Fibroblast of skin of scalp (primary cell): ENCODE measurements at places on chromosomes 1 and 21.

DNA sequence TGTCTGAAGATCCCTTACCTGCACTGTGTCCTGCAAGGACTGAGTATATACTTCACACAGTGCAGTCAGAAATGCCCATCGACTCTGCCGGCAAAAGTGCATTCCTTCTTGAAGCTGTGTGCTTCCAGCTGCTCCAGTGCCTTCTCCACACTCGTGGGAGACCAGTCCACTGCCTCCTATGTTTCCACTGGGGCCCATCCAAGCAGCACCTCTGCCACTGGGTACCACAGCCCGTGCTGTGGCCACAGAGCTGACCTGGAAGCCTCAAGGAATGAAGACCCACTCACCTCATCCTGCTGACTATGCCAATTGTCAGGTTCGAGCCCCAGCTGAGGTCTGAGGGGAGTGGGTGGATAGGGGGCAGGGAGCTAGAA, 108.1 kb downstream of the GDAP2 start:
- no peak for DNase-seq

GRCh38 chr1:65625528-65625927, 167.2 kb upstream of the PDE4B start:
- no peak for DNase-seq

- peak; percentile 48 for DNase-seq
Observed at GRCh38 chr1:210233495-210234328, 1.1 kb downstream of the SERTAD4 start.

DNA sequence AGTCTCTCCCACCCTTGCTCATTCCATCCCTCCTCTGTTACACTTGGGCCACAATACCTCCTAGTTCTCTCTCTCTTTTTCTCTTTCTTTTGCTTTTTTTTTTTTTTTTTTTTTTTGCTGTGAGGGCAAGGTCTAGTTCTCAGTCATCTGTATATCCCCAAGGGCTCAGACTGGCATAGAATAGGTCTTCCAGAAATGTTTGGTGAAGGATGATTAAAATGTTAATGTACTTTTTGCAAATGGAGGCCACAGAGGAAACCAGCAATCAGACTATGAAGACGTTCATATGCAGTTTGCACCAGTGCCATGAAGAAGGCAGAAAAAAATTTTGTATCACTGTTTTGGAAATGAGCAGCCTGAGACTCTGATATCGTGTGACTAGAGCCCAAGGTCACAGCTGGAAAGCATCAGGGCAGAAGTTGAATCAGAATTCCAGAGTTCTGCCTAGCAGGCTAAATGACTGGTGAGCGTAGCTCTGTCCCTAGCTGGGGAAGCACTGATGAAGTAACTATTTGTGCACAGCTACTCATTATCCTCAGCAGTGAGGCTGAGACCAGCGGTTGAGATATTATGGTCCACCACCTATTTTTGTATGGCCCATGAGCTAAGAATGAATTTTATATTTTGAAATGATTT, 186.5 kb downstream of the TGFBR3 start:
- DNase-seq, result peak; percentile 96

GRCh38 chr1:213584272-213584671, 403.5 kb upstream of the PROX1 start:
- no peak for DNase-seq

GRCh38 chr1:23913212-23913880, at the start of gene CNR2:
CNR2 (minus strand) TSS chr1:23913362; CDS start chr1:23875617, 37,745 bp downstream.
- no peak for DNase-seq

GRCh38 chr1:31625561-31626222, 8.2 kb downstream of the HCRTR1 start:
- peak; percentile 39 for DNase-seq

DNA sequence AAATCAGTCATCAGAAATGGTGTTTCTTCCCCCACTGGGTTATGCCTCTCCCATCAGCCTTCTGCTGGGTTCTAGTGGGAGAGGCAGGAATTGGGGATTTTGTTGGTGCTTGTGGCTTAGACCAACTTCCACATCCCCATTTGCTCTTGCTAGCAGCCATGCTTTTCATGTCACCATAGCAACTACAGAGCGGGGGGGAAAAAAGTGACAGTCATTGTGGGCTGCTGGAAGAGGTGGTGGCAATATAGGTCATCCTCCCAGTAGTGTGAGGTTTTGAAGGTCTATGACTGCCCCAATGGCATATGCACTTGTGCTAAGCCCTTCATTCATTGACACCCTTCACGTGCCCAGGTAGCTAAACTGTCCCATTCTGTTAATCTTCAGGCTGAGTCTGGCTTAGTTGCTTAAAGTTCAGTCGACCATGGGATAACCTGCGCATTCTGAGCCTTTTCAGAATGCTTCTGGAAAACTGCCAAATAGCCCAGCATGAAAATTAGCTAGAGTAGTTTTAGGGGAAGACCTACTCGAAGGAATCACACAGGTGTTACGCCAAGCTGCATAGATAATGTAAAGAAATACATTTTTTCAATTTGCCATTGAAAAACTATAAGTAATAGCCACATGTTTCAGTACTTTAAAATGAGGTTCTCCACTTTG, 53.7 kb upstream of the ZNF326 start:
- DNase-seq, result no peak

DNA sequence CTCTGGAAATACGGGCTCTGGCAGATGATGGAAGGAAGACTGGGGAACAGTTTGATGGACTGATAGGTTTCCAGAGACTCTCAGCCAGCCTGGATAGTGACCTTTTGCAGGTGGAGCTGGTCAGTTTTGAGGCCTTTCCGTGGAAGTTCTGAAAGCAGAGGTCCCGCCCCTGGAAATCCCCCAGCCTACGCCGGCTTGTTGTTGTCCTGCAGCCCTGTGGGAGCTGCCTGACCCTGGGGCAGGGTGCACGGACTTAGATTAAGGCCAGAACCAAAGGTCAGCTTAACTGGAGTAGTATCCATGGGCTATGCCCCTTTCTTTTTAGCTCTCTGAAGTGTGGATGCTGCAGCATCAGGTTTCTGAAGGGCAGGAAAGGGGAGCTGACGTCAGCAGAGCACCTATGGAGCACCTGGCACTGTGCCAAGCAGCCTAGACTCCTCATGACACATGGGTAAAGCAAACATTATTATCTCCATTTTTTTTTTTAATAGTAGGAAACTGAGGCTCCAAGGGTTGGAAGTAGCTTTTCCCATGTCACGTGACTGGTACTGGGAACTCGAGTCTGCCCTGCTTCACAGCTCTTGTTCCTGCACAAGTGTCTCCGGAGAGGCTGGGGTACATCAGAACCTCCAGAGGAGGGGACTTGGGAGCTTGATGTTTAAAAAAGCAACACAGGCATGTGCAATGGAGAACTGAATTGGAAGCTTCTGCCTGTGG, 38.5 kb downstream of the IER5 start:
- no peak for DNase-seq

- DNase-seq, result peak; percentile 72
Observed at GRCh38 chr1:243748706-243749283, 101.2 kb downstream of the AKT3 start.

DNA sequence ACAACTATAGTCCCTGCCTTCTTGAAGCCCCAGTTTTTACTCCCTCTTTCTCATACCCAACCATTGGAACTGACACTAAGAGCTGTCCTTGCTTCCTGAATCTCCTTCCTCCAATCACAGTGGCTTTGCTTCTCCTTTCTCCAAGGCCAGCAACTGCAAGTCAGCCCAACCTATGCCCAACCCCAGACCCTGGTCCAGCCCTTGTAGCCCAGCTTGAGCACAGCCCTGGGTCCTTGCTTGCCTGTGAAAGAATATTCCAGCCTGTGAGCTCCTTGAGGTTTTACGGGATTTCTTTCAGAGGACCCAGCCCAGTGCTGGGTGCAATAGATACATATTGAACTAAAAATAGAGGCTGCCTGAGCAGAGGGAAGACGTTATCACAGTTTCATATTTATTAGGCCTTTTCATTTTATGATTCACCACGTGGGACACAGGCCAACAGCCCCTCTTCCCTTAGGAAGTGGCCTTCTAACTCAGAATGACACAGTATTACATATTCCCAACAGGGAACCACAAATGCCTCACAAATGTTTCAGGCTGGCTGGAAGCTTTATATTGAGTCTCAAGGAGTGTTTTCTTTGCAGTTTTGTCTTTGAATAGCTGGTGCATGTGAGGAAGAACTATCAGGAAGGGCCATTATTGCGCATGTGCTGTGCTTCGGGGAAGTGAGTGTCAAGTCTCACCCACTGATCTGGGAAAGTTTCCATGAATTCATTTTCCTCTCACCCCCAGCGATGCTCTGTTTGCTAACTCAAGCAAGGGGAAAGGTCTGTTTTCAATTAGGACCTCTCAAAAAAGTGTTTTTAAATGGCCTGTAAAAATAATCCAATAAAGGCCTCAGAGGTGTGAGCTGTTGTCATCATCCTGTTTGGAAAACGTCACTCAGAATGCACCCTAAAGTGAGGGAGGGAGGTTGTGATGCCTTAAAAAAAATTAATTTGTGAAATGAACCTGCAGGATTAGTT, 92.3 kb upstream of the NFIA start:
- peak; percentile 98 for DNase-seq

- peak; percentile 42 for DNase-seq
Observed at GRCh38 chr1:206735553-206736031, 35.0 kb upstream of the IL19 start.

DNA sequence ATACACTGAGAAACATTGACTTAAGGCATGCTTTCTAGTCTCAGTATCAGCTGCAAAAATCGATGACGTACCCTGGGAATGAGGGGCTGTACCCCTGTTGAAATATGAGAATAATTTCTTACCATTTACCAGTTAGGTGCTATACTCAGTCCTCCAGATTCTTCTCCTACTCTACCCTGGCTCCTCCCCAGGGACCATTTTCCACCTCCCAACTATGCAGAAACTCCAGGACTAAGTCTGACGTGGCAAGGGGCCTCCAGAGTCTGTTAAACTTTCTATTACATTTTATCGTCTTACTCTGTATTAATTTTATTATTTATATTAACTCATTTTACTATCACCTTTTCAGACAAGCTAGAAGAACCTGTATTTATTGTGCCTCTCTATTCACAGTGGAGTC, 124.3 kb downstream of the CYYR1 start:
- peak; percentile 69 for DNase-seq

GRCh38 chr1:118991448-118991847, 3.3 kb upstream of the TBX15 start:
- DNase-seq, result no peak

GRCh38 chr1:235017719-235018118, 110.9 kb downstream of the TOMM20 start:
- peak; percentile 69 for DNase-seq

- no peak for DNase-seq
Observed at GRCh38 chr1:228989992-228990827, 254.9 kb downstream of the RHOU start.

GRCh38 chr1:153485863-153486262, 25.4 kb upstream of the S100A7 start:
- DNase-seq, result no peak

DNA sequence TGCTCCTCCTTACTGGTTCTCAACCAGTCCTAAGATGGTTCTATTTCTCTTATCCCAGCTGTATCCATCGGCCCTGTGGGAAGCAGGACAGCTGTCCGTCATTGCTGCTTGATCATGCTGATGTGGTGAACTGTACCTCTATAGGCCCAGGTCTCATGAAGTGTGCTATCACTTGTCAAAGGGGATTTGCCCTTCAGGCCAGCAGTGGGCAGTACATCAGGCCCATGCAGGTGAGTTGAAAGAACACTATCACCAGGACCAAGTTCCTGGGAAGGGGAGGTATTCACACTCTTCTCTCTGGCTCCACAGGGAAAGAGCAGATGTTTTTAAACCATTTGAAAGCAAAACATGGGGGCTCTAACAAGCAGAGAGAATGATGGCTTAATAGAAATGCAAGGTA, 302.6 kb downstream of the PAPPA2 start:
- DNase-seq, result no peak

- no peak for DNase-seq
Observed at GRCh38 chr1:39401106-39401505, 90.3 kb upstream of the BMP8A start.

GRCh38 chr1:33349081-33349759, 28.3 kb upstream of the A3GALT2 start:
- DNase-seq, result no peak
